ENCODE measurements at places on chromosomes 4 and X.

- no peak for DNase-seq
Observed at GRCh38 chr4:55027596-55027995, 97.8 kb downstream of the KDR start.

DNA sequence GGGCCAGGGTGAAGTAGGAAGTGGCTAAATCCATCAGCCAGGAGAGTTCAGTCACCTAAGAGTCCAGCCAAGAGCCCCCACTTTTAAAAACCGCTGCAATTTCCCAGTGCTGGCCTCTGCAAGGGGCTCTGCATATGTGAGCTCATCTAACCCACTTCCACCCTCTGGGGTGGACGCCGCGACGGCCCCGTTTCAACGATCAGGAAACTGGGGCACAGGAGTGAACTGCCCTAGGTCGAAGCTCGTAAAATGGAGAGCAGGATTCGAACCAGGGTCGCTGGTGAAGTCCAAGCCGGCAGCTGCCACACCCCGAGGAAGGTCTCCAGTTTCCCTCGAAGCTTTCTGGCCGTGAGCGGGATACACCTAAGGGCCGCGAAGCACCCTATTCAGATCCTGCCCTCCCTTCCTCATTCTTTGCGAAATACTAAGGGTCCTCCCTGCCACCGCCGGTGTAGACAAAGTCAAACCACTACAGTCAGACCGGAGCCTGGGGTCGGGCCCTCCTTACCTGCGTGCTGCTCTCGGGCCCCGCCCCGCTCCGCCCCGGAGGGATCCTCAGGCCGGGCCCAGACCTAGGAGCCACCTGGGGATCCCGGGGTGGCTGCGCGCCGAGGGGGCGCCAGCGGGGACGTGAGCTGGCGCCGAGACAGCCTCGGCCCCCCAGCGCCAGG, 446 bp downstream of the EVC2 start:
- no peak for DNase-seq

DNA sequence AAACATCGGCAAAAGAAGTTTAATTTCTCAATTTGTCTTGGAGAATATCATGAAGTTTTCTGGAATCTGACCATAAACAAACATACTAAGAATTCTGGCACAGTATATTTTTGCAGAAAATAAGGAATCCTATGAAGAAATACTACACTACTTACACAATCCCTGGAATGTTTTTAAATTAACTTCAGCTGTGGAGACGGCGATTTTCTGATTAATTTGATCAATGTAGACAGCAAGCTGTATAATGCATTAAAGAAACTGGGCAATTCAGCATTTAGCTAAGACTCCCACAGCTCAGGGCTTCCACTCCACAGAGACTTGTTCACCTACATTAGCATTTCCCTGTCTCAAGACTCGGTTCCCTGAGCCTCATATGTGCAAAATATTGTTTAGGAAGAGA, 12.2 kb downstream of the EGFL6 start:
- DNase-seq: no peak

- DNase-seq: no peak
Observed at GRCh38 chr4:95510145-95510544, 38.6 kb downstream of the UNC5C start.

DNA sequence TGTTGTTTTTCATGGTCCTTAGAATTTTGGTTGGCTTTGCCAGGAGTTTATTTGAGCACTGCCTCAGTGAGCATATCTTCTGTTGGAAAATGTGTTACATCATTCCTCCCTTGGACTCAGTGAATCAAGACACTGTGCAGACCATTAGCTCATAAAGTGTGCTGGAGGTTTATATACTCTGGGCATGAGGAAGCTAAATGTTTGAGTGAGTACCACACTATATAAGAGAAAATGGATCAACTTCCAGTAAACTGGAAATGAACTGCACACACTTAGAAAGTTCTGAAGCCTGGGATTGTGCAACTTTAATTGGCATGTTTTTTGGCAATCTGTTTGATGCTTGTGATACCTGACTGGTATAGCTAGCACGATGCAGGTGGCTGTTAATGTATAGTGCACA, 75.9 kb downstream of the LIMCH1 start:
- DNase-seq: no peak

DNA sequence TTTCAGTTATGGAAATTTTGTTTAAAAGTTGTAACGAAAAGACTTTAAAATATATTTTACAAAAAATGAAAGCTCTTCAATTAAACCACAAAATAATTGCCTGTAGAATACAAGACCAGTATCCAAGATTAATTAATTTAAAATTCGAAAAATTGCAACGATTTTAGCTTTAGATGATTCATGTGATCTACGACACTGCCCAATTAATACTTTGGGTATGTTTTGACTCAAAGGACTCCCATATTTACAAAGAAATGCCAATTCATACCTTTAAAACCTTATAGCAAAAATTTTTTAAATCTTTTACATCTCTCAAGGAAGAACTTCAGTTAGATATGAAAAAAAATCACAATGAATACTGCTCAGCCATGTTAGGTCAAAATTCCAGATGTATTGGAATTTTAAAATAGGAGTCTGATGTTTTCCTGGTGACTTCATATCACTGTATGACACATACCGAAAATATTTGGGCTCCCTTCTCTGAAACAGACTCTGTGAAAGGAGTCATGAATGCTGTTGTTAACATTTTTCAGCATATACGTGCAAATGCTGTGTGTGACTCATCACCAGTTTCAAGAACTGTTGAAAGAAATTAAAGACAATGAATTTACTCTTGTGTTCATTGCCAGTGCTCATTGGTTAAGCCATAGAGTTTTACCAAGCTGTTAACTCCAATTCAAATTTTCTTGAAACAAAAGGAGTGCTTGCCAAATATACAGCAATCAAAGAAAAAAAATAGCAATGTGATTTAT, 13.8 kb upstream of the SMS start:
- DNase-seq: no peak

- no peak for DNase-seq
Observed at GRCh38 chrX:153499341-153499740, 4.6 kb downstream of the BGN start.

DNA sequence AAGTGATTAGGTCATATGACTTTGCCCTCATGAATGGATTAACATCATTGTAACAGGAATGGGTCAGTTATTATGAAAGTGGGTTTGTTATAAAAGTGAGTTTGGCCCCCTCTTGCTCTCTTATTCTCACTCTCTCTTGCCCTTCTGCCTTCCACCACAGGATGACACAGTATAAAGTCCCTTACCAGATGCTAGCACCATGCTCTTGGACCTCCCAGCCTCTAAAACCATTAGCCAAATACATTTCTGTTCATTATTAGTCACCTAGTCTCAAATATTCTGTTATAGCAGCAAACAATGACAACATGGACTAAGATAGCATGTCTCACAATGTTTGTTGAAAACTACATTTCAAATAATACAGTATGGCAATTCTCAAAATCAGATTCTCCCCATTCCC, 59.7 kb downstream of the RWDD4 start:
- no peak for DNase-seq

- DNase-seq: no peak
Observed at GRCh38 chr4:47646372-47646771, 161.3 kb downstream of the ATP10D start.

- no peak for DNase-seq
Observed at GRCh38 chr4:108240366-108240765, 71.6 kb upstream of the LEF1 start.

DNA sequence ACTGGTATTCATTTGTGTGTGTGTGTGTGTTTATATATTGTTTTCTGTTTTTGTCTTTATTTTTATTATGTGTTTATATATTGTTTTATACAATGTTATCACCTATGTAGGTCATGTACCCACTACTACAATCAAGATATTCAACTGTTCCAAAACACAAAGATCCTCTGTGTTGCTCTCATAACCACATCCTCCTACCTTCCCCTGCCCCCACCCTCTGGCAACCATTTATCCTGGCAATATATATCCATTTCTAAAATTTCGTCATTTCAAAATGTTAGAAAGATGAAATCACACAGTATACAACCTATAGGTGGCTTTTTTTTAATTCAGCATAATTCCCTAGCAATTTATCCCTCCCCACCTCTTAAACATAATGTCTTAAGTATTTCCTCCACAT, 18.8 kb upstream of the RPL34 start:
- no peak for DNase-seq

DNA sequence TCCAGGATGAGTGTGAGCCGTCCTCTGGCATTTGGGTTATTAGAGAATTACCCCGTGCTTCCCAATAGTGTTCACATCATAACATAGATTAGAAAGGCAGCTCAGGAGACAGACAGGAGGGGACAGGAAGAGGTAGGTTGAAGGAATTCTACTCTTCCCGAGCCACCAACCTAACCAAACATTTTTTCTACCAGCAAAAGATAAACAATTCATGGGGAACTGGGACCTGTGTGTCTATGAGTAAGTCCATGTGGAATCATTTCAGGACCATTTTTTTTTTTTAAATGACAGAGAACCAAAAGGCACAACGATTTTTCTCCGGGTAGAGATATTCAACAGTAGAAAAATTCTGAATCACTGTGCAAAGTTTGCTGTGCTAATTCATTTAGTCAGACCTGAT, 174.2 kb upstream of the ETNPPL start:
- no peak for DNase-seq

- no peak for DNase-seq
Observed at GRCh38 chr4:166733686-166734085, 500.6 kb downstream of the SPOCK3 start.

GRCh38 chr4:2245787-2246275, 3.9 kb upstream of the HAUS3 start:
- peak; percentile 17 for DNase-seq

GRCh38 chr4:88027611-88028608, 20.5 kb downstream of the PKD2 start:
- no peak for DNase-seq

GRCh38 chrX:69018416-69019072, 146.7 kb downstream of the PJA1 start:
- DNase-seq: no peak

DNA sequence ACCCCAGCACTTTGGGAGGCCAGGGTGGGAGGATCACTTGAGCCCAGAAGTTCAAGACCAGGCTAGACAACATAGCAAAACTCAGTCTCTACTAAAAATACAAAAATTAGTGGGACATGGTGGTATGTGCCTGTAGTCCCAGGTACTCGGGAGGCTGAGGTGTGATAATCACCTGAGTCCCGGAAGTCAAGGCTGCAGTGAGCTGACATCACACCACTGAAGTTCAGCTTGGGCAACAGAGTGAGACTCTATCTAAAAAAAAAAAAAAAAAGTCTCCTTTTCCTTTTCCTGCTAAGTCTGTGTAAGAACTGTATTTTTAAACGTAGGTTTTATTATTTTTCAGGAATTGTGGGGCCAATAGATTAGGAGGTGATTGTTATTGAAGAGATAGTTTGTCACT, 356.7 kb downstream of the ARHGAP24 start:
- DNase-seq: no peak

- no peak for DNase-seq
Observed at GRCh38 chrX:13412208-13412600, 92.4 kb upstream of the ATXN3L start.

DNA sequence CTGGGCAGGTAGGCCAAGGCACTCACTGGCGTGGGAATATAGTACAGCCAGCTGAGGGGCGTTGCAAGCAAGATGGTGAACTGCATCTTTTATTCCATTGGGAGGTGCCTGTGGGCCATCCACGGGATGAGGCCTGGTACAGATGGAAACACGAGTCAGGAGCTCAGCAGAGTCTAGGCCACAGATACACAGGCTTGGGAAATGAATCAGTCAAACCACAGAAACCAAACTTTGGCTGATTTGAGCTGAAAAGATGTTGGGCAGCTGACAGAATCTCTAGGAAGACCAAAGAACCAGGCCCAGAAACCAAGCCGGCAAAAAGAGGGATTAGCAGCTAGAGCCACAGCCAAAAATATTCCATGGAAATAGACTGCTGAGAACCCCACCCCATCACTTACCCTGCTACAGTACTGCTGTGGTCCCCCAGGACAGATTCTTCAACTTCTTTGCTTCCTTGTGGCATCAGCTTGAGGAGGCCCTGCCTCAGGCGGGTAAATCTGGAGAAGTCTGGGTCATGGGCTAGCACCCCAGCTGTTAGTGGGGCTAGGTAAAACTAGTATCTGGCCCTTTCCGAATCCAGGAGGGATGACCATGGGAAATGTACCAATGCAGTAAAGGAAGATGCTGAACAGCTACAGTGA, 75.4 kb downstream of the TMEM131L start:
- DNase-seq: no peak

- DNase-seq: no peak
Observed at GRCh38 chr4:110064295-110064694, 134.1 kb downstream of the ELOVL6 start.

- DNase-seq: peak; percentile 70
Observed at GRCh38 chrX:49184294-49185281, 1.6 kb downstream of the PRICKLE3 start.

- no peak for DNase-seq
Observed at GRCh38 chr4:243426-243825, 61.8 kb downstream of the ZNF732 start.

- DNase-seq: peak; percentile 20
Observed at GRCh38 chr4:154490583-154491340, 837 bp downstream of the DCHS2 start.

DNA sequence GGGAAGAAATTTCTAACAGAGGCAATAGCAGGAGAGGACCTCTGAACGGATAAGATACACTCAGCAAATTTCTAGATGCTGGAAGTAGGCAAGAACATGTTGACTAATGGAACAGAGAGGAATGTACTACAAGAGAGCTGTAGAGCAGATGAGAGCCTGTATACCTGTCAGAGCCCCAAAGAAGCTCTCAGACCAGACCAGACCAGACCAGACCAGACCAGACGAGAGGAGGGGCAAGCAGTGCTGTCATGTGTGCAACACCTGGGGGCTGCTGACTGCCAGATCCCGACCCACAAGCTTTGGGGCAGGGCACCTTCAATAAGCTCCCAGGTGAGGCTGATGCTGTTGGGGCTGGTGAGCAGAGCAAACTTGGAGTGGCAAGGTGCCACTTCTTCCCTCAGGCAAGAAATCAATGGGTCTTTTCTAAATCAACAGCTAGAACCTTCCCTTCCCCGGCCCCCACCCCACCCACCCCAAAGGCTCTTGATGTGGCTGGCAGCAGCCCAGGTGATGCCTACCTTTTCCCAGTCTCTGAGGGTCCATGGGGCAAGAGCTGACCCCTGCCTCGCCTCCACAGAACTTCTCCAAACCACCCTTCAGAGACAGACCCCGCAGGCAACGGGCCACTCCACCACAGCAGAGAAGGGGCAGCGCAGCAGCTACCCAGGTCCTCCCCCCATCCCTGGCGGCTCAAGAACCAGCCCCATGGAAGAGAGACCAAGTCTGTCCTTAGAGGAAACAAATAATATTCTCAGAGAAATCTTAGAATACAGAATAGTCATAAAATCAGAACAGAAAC, 32.7 kb downstream of the MECP2 start:
- no peak for DNase-seq

- DNase-seq: no peak
Observed at GRCh38 chr4:146029939-146030710, 91.5 kb upstream of the ZNF827 start.

GRCh38 chr4:79904331-79904730, 168.7 kb downstream of the ANTXR2 start:
- DNase-seq: no peak

- DNase-seq: no peak
Observed at GRCh38 chr4:120065974-120066516, 603 bp downstream of the MAD2L1 start.

Data from 8988T (cell line).